Forelimb muscle (tissue), 1 donor: ENCODE measurements at places on chromosomes 11 and 22. TPM values are rescaled to one million over a fixed set of nuclear protein-coding genes. Genes with fewer than 3 reads are reported as not detected.

DNA sequence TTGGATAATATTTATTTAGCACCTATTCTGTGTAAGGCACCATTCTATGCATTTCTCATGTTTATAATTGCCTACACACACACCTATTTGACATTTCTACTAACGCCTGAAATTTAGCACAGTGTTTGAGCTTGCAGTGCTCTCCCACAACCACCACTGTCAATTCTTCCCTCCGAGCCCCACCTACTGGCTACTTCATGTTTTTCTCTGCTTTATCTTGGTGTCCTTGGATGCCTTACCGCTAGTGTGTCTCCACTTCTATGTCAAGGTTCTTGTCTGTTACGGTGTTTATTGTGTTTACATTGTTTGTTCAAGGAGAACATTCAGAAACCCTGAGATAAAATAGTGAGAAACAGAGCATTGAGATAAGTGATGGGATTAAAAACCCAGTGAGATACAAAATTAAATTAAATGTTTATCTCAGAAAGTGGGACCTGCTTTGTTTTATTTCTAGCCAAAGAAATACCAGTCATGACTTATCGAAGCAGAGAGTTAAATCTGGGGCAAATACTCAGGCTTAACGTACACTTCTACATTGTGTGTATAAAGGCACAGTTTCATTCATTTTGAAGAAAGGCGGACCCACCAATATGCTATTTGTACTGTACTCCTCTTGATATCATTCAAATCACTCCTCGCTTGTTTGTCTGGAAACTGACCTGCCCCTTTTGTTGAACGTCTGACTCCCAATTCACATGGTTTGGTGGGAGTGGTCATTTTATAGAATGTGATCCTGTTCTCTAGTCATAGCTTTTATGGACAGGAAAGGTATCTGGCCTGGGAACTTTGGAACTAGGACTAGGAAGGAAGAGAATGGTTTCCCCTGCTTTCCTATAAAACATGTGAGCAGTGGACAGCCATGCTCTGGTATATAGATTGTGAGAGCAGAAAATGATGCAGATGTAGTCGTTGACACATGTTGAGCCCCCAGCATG, 39.2 kb upstream of the SLC36A4 start:
- DNase-seq: no peak

The KDM4E gene
- 0.06 TPM for polyA plus RNA-seq

- DNase-seq: no peak
Measured at GRCh38 chr11:126588630-126589491, 233.4 kb downstream of the ST3GAL4 start.

GRCh38 chr11:62394825-62395538, 23.9 kb upstream of the SCGB1A1 start:
- DNase-seq: peak; percentile 88

DNA sequence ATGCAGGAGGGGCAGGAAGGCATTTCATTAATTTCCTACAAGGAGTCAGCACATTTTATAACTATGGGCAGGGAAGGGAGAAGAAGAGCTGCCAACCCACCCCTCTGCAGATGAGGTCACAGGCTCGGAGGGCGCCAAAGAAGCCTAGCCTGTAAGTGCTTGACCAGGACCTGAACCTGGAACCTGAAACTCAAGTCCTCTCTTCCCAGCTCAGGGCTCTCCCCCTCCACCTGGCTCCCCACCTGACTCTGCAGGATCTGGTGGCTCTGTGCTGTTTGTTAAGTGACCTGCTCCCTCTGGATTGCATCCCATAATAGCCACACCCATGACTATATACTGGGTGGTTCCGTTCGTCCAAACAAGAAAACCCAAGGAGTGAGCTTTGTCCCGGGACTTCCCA, 27.3 kb downstream of the SCGB1A1 start:
- DNase-seq: no peak

DNA sequence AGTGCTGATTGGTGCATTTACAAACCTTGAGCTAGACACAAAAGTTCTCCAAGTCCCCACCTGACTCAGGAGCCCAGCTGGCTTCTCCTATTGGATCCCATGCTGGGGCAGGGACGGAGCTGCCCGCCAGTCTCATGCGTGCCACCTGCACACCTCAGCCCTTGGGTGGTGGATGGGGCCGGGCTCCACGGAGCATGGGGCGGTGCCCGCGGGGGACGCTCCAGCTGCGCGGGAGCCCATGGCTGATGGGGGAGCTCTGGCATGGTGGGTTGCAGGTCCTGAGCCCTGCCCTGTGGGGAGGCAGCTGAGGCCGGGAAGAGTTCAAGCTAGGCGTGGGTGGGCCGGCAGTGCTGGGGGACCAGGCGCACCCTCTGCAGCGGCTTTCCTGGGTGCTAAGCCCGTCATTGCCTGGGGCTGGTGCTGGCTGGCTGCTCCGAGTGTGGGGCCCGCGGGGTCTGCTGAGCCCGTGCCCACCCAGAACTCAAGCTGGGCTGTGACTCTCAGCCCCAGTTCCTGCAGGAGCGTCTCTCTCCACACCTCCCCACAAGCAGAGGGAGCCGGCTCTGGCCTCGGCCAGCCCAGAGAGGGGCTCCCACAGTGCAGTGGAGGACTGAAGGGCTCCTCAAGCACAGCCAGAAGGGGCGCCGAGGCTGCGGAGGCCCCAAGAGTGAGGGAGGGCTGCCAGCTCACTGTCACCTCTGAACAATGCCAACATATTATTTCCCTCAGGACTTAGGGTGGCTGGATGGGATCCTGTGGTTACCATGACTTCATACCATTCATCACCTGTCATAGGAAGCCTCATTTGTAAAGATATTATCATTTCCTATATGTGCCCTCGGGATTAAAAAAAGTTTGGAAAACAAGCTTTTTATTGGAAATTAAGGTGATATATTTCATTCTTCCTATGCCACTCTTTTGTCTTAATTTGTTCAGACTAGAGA, 688.7 kb downstream of the ETS1 start:
- no peak for DNase-seq

The NDUFS3 gene
- 95.7 TPM for polyA plus RNA-seq

- DNase-seq: no peak
Measured at GRCh38 chr11:110747531-110747930, 35.3 kb upstream of the ARHGAP20 start.

DNA sequence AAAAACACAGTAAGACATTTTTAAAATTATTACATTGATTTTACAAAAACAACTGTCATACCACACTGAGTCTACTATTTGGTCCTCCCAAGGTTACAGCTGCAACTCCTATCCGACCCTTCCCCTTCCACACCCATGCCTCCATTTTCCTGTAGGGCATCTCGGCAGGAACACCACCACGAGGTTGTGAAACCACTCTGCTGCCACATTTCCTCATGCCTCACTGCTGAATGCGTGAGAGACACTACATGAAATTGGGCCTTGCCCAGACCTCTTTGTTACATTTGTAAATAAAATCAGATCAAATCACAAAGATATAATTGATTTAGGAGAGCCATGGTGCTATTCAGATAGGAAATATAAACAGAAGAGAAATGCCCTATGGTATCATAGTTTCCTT, 2.0 kb downstream of the ARHGAP32 start:
- DNase-seq: no peak

DNA sequence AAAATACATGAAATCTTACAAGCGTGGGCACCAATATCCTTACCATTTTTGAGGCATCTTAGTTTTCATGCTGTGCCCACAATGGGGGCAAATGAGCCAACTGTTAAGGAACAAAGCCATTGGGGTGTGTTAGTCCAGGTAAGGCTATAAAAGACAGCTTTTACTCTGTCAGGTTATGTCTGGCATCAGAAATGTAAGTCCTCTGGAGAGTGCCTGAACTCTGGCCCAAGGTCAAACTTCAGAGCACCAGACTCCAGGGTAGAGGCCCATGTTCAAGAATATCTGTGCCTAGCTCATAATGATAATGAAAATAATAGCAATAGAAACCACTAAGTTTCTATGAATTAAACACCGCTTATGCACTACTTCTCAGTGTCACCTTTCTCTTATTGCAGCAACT, 105.5 kb downstream of the CSNK2A3 start:
- no peak for DNase-seq

The SCGB1C1 gene
- polyA plus RNA-seq: 0.34 TPM

- no peak for DNase-seq
Measured at GRCh38 chr22:37086184-37086583, 23.3 kb downstream of the TMPRSS6 start.

The BIK gene
- polyA plus RNA-seq: not detected

DNA sequence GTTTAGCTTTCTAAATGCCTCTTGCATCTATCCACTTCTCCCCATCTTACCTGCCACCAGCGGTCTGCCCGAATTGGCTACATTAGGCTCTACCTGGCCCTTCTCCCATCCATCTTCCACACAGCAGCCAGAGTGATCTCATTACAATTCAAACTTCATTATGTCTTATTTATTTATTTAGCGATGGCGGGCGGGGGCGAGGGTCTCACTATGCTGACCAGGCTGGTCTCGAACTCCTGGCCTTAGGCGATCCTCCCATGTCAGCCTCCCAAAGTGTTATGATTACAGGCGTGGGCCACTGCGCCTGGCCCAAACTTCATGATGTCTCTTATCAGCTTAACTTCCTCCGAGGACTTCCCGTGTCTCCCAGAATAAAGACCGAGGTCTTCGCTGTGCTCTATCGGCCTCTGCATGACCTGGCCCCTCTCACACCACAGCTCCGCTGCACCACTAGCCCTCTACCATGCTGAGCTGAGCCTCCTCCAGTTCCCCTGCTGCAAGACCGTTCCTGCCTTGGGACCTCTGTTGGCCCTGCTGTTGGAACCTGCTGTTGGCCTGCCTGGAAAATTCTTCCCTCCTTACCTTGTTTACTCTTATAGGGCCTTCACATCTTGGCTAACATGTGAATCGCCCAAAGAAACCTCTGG, 870 bp upstream of the CTTN start:
- DNase-seq: no peak
